Activated CD8-positive, alpha-beta memory T cell treated with anti-CD3 and anti-CD28 coated beads for 1 hour (primary cell): ENCODE measurements at places on chromosomes 2 and 18.

DNA sequence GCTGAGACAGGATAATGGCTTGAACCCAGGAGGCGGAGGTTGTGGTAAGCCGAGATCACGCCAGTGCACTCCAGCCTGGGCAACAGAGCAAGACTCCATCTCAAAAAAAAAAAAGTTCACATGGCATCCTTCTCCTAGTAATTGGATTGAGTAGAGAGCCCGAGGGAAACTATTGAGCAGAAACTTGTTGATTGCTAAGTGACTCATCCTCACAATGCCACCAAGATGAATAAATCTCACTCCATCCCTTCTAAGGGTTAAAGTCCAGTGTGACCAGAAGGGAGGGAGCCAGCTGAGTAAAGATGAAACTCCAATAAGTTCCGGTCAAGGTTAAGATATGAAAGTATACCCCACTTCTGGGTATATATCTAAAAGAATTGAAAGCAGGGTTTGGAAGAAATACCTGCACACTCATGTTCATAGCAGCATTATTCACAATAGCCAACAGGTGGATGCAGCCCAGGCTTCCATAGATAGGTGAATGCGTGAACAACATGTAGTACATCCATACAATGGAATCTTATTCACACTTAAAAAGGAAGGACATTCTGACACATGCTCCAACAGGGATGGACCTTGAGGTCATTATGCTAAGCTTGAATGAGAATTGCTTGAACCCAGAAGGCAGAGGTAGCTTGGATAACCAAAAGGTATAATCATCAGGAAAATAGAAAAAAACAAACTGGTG is 13.0 kb upstream of the FHL2 start:
- DNase-seq, result no peak

DNA sequence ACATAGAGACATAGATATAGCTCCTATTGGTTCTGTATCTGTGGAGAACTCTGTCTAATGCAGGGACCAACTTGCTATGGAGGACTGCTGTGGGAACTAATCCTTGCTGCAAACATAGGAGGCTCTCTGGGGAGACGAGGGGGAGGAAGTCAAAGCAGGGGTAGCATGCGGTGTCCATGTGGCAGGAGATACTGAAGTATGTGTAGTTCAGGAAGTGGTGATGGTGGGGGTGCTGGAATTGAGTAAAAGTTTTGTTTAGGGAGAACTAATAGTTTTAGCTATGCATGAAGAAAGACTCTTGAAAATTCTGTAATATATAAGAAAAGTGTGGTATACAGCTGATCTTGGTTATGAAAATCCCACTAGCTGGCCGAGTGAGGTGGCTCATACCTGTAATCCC is 62.0 kb downstream of the ANKRD44 start:
- no peak for DNase-seq

- no peak for DNase-seq
These were observed 255.3 kb downstream of the SH3BP4 start for GRCh38 chr2:235206980-235207579.

GRCh38 chr2:193349642-193350041 is 1154.9 kb upstream of the TMEFF2 start:
- DNase-seq, result no peak

DNA sequence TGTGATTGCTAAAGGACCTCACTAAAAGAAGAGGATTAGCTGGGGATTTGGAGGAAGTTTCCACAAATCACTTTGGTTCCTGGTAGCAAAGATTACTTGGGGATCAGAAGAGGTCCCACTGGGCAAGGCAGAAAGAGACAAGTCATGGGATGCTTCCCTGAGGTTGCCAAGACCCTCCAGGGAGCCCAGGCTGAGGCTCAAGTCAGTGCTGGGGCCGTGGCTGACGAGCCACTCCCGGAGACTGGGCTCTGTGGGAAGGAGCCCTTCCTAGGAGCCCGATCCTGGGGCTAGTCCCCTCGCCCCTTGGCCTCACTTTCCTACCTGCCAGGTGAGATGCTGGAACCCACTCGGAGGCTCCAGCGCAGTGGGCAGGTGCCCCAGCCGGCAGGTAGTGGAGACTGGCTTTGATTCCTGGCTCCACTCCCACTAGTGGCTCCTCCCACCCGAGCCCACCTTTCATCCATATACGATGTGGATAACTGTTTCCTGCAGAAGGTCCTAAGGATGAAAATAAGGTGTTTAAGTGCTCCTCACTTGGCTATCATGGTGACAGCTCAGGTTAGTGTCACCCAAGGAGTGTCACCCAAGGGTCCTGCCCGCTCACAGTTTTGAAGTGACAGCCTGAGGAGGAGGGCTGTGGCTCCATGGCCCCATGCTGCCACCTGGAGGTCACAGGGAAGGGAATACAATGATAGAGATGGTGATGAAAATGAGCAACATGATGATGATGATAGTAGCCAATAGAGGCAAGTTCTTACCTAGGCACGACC is 100.5 kb downstream of the CAPN13 start:
- peak; percentile 32 for DNase-seq

GRCh38 chr18:54801374-54801773 is 26.9 kb upstream of the RAB27B start:
- no peak for DNase-seq

GRCh38 chr2:139836769-139837168 is 1056.6 kb upstream of the NXPH2 start:
- DNase-seq, result no peak

DNA sequence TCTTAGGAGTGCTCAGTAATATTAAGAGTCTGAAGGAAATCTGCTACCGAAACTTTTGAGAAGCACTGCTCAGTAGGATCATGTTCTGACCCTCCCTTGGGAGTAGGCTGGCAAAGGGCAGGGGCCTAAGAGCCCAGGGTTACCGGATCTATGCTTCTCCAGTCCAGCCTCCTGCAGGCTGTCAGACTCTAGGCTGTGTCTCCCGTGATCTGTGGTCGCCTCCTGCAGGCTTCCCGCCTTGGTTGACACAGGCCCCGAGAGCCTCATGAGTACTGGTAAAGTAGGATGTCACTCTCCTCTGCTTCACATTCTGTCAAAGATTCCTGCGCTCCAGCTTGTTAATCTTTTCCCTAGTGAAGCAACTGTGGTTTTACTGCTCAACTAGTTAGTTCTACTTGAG is 647.8 kb upstream of the RAB6C start:
- no peak for DNase-seq

DNA sequence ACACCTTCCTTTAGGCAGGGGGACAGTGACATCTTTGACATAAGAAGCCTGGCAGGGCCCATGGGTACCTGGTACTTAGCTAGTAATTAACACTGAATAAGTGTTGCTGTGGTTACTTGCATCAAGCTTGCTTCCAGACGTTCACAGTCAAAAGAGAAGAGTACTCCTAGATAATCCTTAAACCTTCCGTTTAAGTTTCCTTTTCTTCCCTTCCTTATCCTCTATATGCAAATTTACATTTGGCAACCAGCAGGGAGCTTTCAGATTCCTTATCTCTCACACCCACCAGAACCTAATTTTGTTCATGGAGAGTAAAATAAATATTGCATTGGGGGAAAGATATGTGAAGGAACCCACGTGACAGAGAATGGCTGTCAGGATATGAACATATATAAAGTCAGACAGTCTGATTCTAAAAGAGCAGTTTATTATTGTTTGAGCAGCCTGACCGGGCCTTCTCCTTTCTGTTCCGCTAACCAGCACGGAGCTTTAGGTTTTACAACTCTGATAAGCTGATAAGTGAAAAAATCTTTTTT is 7.8 kb upstream of the RAB31 start:
- no peak for DNase-seq

DNA sequence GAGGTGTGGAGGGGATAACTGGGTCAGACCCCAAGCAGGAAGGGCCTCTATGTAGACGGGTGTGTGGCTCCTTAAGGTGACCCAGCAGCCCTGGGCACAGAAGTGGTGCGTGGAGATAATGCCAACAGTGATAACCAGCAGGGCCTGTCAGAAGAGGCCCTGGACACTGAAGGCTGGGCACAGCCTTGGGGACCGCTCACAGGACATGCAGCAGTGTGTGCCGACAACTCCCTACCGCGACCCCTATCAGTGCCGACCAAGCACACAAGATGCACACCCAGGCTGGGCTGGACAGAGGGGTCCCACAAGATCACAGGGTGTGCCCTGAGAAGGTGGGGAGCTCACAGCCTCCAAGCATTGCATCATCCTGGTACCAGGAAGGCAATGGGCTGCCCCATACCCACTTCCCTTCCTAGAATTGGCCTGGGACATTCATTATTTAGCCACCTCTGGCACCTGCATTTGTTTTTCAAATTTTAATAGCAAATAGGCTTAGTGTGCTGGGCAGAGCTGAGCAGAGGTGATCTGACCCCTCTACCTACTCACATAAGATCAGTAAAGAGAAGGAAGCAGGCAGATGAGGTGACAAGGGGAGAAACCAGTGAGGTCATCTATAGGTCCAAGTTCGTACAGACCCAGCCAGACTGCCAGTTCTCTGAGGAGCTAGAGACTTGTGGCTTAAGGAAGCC is 55.2 kb downstream of the BCL11A start:
- DNase-seq, result no peak

DNA sequence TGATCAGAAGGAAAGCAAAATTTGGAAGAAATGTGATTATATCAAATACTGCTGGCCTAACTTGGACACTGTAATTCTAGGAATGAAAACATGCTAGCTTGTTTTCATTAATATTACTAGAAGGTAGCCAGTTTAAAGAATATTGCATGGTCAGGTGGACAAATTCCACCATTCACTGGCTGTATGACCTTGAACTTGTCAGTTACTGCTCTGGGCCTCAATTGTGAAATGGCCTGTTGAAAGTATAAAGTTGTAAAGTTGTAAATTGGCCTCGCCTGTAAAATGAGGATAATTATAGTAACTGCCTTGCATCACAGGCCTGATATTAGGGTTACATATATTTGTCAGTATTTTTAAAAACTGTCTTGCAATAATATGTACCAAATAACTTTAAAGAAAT is 398.4 kb upstream of the CHST9 start:
- no peak for DNase-seq

DNA sequence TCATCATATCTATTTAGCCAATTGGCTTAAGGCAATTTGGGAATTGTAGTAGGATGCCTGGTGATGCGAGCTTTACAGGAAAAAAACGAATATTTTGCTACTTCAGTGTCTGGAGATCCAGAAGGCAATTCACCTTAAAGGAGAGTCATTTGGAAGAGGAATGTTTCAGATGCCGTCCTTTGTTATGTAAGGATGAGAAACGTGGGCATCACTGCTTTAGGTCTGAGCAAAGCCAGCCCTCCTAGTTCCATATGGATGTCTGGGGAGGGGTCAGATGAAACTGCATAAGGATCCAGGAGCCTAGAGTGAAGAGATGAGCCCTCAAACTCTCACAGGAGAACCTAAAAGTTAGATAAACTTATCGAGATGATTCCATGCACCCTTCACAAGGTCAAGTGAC is 30.9 kb upstream of the DOCK10 start:
- DNase-seq, result no peak

- no peak for DNase-seq
These were observed 114.2 kb upstream of the NT5C1B start for GRCh38 chr2:18703555-18703954.

DNA sequence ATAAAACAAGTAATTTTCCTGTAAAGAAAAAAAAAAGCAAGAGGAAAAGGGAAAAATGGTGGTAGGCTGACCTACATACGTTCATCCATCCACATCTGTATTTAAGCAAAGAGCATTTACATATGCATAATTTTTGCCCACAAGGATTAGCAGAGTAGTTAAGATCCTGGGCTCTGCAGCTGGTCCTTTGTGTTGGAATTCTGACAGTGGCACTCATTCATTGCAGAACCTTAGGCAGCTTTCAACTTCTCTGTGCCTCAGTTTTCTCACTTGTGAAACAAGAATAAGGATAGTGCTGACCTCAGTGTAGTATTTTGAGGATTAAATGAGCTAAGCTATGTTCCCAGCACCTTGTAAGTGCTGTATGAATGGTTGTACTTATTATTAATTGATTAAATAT is 211.3 kb downstream of the ARL4C start:
- DNase-seq, result no peak
